ENCODE measurements at places on chromosomes 5 and 9. TPM values are rescaled to one million over a fixed set of nuclear protein-coding genes. Genes with fewer than 3 reads are reported as not detected.

- no peaks in the 10 kb centered on the region for H3K36me3 ChIP-seq
- DNase-seq, result peak; percentile 75
- peak within 1 kb of the TSS; percentile 98 for H3K4me3 ChIP-seq
- peaks cover 31% of the 10 kb centered on the region for H3K4me1 ChIP-seq
- peaks cover 18% of the 10 kb centered on the region for H3K27me3 ChIP-seq
These were observed at the start of gene NFIB for GRCh38 chr9:14313951-14314423. Gene NFIB (minus strand): TSS chr9:14314141. CDS start chr9:14313511, 630 bp downstream.

- H3K27ac ChIP-seq, result no peak overlapping the region
- H3K4me3 ChIP-seq, result no peak overlapping the region
- H3K4me1 ChIP-seq, result peaks cover 33% of the 10 kb centered on the region
These were observed 3.9 kb downstream of the FNIP1 start for GRCh38 chr5:131792896-131793295.

GRCh38 chr5:110817459-110817858 lies 78.7 kb downstream of the SLC25A46 start:
- no peak overlapping the region for H3K27ac ChIP-seq
- no peaks in the 10 kb centered on the region for H3K27me3 ChIP-seq
- no peaks in the 10 kb centered on the region for H3K4me1 ChIP-seq
- no peak for DNase-seq

- no peaks in the 10 kb centered on the region for H3K4me1 ChIP-seq
- H3K27me3 ChIP-seq, result no peaks in the 10 kb centered on the region
- DNase-seq, result no peak
- H3K36me3 ChIP-seq, result peaks cover 3% of the 10 kb centered on the region
- H3K27ac ChIP-seq, result no peak overlapping the region
These were observed 199.9 kb upstream of the PIK3R1 start for GRCh38 chr5:68015381-68016302.

- no peaks in the 10 kb centered on the region for H3K36me3 ChIP-seq
- H3K4me3 ChIP-seq, result no peak overlapping the region
- no peak for DNase-seq
- peak overlapping the region; percentile 80 for H3K27ac ChIP-seq
- H3K27me3 ChIP-seq, result peaks cover 4% of the 10 kb centered on the region
- H3K4me1 ChIP-seq, result peaks cover 21% of the 10 kb centered on the region
These were observed 30.5 kb upstream of the DAB2IP start for GRCh38 chr9:121620777-121621449.

DNA sequence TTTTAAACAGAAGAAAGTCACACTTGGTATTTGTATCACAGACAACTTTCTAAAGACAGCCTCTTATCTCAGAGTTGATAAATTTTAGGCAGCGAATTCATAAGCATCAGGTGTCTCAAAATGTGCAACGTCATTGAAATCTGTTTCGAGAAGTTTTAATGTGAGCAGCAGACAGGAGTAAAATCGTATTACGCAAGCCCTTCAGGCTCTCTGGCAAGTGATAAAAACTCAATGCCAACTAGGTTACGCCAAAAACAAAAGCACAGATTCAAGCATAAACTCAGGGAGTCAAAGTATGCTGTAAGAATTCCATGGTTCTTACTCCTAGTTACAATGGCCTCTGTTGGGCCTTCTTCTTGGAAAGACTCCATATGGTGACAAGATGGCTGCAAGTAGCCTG lies 244.7 kb downstream of the SEMA5A start:
- H3K27me3 ChIP-seq, result no peaks in the 10 kb centered on the region
- peaks cover 14% of the 10 kb centered on the region for H3K36me3 ChIP-seq
- no peak overlapping the region for H3K4me3 ChIP-seq
- no peak for DNase-seq
- H3K27ac ChIP-seq, result no peak overlapping the region

GRCh38 chr5:126972062-126972895 lies 58.1 kb downstream of the MARCHF3 start:
- peaks cover 18% of the 10 kb centered on the region for H3K4me1 ChIP-seq
- no peak for DNase-seq
- no peak overlapping the region for H3K4me3 ChIP-seq

GRCh38 chr5:179792612-179793467 lies 946 bp upstream of the LTC4S start:
- H3K4me3 ChIP-seq, result peak overlapping the region; percentile 61
- no peak for DNase-seq
- no peaks in the 10 kb centered on the region for H3K27me3 ChIP-seq
- H3K27ac ChIP-seq, result no peak overlapping the region
- H3K36me3 ChIP-seq, result no peaks in the 10 kb centered on the region

GRCh38 chr9:105082843-105083242 lies 154.9 kb upstream of the ABCA1 start:
- H3K27ac ChIP-seq, result no peak overlapping the region
- no peak overlapping the region for H3K4me3 ChIP-seq

DNA sequence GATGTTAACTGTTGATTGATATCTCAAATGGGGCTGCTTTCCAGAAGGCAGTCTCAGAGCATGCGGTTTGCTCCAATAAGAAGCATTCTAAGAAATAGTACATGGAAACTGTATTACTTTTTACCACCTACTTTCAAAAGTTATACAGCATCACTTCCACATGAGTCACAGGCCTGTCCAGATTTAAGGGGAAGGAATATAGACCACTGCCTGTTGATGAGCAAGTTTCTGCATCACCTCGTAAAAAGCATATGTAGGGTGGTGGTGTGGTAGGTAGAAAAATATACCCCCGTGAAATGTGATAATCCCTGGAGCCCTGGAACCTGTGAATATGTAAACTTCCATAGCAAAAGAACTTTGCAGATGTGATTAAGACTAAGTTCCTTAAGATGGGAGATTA lies 816.6 kb upstream of the CDH6 start:
- no peak for DNase-seq
- peaks cover 8% of the 10 kb centered on the region for H3K4me1 ChIP-seq
- no peak overlapping the region for H3K27ac ChIP-seq
- no peak overlapping the region for H3K4me3 ChIP-seq
- no peaks in the 10 kb centered on the region for H3K27me3 ChIP-seq

- H3K27me3 ChIP-seq, result no peaks in the 10 kb centered on the region
- no peak overlapping the region for H3K4me3 ChIP-seq
- no peak for DNase-seq
- no peak overlapping the region for H3K27ac ChIP-seq
- H3K4me1 ChIP-seq, result peaks cover 10% of the 10 kb centered on the region
These were observed 8.6 kb downstream of the KLHL9 start for GRCh38 chr9:21326526-21327139.

GRCh38 chr9:124869466-124869985 lies 7.6 kb downstream of the ARPC5L start:
- peak overlapping the region; percentile 94 for H3K4me3 ChIP-seq
- H3K36me3 ChIP-seq, result peaks cover 4% of the 10 kb centered on the region

DNA sequence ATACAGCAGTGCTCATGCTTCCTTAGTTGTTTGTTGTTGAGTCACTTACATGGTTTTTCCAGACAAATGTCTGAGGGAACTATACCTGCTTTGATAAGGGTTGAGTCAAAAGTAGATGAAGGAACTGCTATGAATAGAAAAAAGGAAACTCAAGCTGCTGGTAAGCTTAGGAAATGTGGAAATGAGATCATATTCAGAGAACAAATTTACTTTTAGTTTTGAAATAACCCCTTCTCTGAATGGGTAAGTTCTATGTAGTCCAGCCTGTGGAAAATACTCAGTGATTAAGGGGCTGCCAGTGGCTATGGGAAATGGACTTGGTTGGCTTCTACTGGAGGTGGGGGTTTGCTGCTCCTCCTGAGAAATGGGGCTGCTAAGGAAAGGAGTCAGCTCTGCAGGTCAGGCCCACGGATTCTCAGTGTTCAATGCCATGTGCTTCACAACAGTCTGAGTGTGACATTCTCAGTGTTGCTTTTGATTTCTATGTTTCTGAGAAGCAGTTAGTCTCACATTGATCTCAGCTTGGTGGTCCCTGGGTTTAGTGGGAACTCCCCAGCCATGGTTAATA lies 47.7 kb upstream of the GLRX start:
- H3K4me1 ChIP-seq, result peaks cover 10% of the 10 kb centered on the region
- no peaks in the 10 kb centered on the region for H3K27me3 ChIP-seq
- H3K27ac ChIP-seq, result no peak overlapping the region
- DNase-seq, result no peak
- no peaks in the 10 kb centered on the region for H3K36me3 ChIP-seq
- H3K4me3 ChIP-seq, result no peak overlapping the region

DNA sequence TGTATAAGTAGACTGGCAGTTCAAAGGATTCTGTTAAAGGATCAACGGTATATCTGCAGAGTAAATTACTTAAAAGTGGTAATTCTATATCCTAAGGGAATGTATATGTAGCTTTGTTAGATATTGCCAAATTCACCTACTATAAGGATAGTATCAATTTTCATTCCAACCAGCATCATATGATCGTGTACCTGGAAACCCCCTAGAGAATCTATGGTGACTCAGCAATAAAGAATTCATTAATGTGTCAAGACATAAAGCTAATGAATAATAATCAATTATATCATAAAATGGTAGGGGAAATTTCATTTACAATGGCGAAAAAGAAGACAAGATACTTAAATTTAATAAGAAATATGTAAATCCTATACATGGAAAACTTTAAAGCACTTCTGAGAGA lies 234.1 kb upstream of the ACTBL2 start:
- DNase-seq, result no peak
- no peak overlapping the region for H3K4me3 ChIP-seq
- no peaks in the 10 kb centered on the region for H3K36me3 ChIP-seq
- H3K4me1 ChIP-seq, result peaks cover 6% of the 10 kb centered on the region
- H3K27ac ChIP-seq, result no peak overlapping the region
- no peaks in the 10 kb centered on the region for H3K27me3 ChIP-seq

DNA sequence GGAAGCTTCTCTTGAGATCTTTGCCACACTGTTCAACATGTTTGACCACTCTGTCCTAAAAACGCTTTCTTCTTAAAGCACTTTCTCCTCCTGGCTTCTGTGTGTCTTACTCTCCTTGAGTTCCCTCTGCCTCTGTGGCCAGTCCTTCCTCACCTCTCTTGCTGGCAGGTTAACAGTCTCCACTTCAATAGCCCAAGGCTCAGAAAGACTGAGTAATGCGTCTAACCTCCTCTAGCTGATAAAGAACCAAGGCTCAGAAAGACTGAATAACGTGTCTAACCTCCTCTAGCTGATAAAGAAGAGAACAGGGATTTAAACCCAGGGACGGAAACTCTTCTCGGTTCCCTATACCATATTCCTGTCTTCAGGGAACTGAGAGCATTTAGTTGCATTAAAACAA lies 205.2 kb downstream of the AOPEP start:
- peaks cover 20% of the 10 kb centered on the region for H3K36me3 ChIP-seq
- peak overlapping the region; percentile 35 for H3K27ac ChIP-seq
- H3K4me1 ChIP-seq, result peaks cover 62% of the 10 kb centered on the region
- H3K27me3 ChIP-seq, result no peaks in the 10 kb centered on the region
- no peak for DNase-seq

GRCh38 chr5:21263361-21263760 lies 1275.4 kb upstream of the CDH18 start:
- no peaks in the 10 kb centered on the region for H3K4me1 ChIP-seq
- no peaks in the 10 kb centered on the region for H3K27me3 ChIP-seq
- H3K4me3 ChIP-seq, result no peak overlapping the region
- no peaks in the 10 kb centered on the region for H3K36me3 ChIP-seq
- H3K27ac ChIP-seq, result no peak overlapping the region

- no peak overlapping the region for H3K4me3 ChIP-seq
- no peak for DNase-seq
- no peak overlapping the region for H3K27ac ChIP-seq
- no peaks in the 10 kb centered on the region for H3K36me3 ChIP-seq
These were observed 43.6 kb upstream of the TNFSF15 start for GRCh38 chr9:114849450-114849849.

- peaks cover 28% of the 10 kb centered on the region for H3K27me3 ChIP-seq
- H3K36me3 ChIP-seq, result no peaks in the 10 kb centered on the region
- H3K4me1 ChIP-seq, result no peaks in the 10 kb centered on the region
- no peak overlapping the region for H3K27ac ChIP-seq
- no peak overlapping the region for H3K4me3 ChIP-seq
- DNase-seq, result no peak
These were observed 8.8 kb upstream of the NHP2 start for GRCh38 chr5:178162481-178162880.

GRCh38 chr5:172906436-172906835 lies 52.8 kb upstream of the RPL26L1 start:
- peak overlapping the region; percentile 94 for H3K27ac ChIP-seq
- H3K4me1 ChIP-seq, result peaks cover 52% of the 10 kb centered on the region
- H3K27me3 ChIP-seq, result peaks cover 3% of the 10 kb centered on the region
- no peak for DNase-seq
- peaks cover 12% of the 10 kb centered on the region for H3K36me3 ChIP-seq

DNA sequence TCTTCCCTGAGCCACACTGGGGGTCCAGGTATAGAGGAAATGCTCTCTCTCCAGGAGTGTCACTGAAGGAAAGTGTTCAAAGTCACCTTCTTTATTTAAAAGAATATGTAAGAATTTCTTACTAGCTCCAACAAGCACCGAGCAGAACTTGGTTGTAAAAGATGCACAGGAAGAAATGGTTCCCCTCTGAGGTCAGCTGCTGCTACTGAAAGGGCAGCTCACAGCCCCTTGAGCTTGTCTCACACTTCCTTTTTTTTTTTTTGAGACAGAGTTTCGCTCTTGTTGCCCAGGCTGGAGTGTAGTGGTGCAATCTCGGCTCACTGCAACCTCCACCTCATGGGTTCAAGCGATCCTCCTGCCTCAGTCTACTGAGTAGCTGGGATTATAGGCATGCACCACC lies 77.2 kb downstream of the PRRT1B start:
- peaks cover 27% of the 10 kb centered on the region for H3K4me1 ChIP-seq
- peaks cover 27% of the 10 kb centered on the region for H3K36me3 ChIP-seq
- H3K4me3 ChIP-seq, result no peak overlapping the region
- H3K27ac ChIP-seq, result no peak overlapping the region

DNA sequence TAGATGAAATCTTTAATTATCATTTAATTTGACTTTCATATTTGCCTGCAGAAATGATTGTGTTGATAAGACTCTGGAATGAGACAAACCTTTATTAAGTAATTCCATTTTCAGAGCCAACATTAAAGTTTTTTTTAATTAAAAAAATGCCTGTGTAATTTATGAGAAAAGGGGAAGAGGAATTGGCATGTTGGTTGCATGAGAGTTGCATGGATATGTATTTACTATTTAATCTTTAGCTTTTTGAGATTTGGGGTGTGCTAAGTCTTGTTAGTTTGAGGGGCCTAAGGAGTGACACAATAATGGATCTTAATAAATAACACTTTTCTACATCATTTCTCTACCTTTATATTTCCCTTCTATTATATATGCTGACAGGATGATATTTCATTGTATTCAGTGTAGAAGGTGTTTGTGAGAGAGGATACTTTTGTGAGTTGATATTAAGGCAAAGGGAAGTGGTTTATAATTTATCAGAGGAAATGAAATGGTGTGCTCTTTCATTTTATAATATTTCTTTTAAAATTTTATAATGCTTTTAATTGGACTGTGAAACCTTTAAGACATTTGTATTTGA lies 54.9 kb downstream of the PIK3R1 start:
- H3K36me3 ChIP-seq, result peaks cover 26% of the 10 kb centered on the region
- DNase-seq, result no peak
- peaks cover 3% of the 10 kb centered on the region for H3K27me3 ChIP-seq
- H3K27ac ChIP-seq, result no peak overlapping the region
- H3K4me1 ChIP-seq, result peaks cover 64% of the 10 kb centered on the region
- H3K4me3 ChIP-seq, result no peak overlapping the region

GRCh38 chr9:31032206-31032605 lies 1352.2 kb upstream of the ACO1 start:
- DNase-seq, result no peak
- no peaks in the 10 kb centered on the region for H3K36me3 ChIP-seq
- peaks cover 15% of the 10 kb centered on the region for H3K4me1 ChIP-seq
- H3K4me3 ChIP-seq, result no peak overlapping the region
- H3K27me3 ChIP-seq, result no peaks in the 10 kb centered on the region

- no peaks in the 10 kb centered on the region for H3K36me3 ChIP-seq
- DNase-seq, result no peak
- H3K27me3 ChIP-seq, result no peaks in the 10 kb centered on the region
- no peak overlapping the region for H3K4me3 ChIP-seq
These were observed 82.2 kb upstream of the TLE1 start for GRCh38 chr9:81771571-81771970.

The NEURL1B gene
- total RNA-seq, result 7.6 TPM

The SLCO6A1 gene
- total RNA-seq, result 0.43 TPM

The NUTM2G gene
- not detected for total RNA-seq
